Fibroblast of villous mesenchyme (primary cell): ENCODE measurements at places on chromosomes 1 and 21.

DNA sequence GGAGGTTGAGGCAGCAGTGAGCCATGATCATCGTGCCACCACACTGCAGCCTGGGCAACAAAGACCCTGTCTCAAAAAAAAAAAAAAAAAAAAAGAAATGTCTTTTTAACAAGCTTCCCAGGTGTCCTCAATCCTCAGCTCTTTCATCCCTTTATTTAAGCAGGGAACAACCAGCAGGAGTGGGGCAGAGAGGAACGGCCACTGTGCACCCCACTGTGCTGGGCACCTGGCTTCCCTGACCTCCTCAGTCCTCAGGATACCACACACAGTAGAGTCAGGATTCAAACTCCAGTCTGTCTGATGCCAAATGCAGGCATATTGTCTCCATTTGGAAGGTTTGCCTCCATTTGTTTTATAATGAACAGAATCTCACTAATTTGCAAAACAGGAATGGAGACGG, 19.8 kb upstream of the PTAFR start:
- no peak for DNase-seq

GRCh38 chr1:11533790-11534787, 55.1 kb downstream of the DISP3 start:
- no peak for DNase-seq

DNA sequence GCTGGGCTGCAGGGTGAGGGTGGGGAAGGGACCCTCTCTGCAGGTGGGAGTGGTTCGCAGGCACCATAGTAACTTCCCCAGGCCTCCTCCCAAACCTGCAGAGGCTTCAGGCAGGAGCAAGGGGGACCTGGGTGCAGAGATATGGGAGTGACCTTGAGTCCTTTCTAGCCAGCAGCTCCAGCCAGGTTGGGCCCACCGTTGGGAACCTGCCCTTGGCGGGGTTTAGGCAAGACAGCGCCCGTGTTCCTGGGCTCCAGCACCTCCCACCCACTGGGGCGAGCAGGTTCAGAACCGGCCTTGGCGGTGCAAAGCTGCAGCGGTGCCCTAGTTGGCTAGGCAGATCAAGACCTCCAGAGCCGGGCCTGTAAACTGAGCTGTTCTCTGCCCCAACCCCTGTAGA, 2.2 kb upstream of the PRDM16 start:
- DNase-seq: no peak

DNA sequence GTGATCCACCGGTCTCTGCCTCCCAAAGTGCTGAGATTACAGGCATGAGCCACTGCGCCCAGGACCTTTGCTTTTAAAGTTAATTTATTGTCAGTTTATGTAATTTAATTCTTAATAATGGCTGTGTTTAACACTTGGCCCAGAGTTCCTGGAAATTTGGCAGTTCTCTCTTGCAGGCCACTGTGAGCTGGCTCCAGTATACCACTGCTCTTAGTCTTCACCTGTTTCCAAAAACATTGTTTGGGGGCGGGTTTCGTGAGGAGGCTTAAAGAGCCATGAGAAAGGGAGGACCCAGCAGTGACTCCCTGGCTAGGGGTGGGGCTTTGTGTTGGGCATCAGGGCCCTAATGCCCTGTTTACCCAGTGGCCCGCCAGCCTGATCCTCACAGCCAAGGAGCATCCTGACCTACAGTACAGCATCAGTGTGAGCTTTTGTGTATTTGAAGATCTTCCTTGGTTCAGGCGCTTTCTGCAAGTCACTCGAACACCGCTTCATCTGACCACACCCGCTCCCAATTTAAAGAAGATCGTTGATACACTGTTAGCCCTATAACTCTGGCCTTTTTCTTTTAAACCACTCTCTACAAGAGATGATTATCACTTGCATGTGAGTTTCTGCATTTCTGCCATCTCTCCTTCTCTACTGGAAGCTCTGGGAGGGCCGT, 12.0 kb upstream of the BGLAP start:
- no peak for DNase-seq

DNA sequence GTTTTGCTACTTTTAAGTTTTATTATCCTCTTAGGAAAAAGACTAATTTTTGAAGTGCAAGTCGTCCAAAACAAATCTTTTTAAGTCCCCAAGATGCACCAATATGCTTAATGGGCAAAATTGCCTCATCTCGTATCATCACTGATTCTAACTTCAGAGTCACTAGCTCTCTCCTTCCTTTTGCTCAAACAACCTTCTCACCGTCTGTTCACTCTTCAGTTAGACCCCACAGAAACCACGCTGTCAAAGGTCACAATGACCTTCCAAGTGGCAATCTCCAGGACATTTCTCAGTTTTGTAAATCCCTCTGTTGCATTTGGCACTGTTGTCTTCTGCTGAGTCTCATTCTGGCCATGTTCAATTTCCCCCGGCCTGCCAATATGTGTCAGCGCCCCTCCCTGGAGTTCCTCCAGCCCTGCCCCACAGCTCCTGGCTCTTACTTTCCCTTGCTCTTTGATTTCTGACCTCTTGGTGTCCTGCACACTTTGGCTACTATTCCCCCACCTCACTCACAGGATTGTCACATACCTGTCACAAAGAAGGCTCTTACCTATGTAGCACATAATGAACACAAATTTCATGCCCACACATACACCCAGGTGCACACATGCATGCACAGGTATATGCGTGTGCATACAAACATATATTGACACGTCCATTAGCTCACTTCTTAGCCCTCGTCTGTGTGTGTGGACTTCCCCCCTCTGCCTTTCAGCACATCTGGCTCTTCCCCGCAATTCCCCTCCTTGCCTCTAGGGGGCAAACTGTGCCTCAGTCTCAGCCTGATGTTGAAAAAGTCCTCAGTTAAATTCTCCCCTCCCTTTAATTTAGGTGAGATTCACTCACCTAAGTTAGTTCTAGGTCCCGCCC, 354.0 kb upstream of the DUSP10 start:
- DNase-seq: no peak

DNA sequence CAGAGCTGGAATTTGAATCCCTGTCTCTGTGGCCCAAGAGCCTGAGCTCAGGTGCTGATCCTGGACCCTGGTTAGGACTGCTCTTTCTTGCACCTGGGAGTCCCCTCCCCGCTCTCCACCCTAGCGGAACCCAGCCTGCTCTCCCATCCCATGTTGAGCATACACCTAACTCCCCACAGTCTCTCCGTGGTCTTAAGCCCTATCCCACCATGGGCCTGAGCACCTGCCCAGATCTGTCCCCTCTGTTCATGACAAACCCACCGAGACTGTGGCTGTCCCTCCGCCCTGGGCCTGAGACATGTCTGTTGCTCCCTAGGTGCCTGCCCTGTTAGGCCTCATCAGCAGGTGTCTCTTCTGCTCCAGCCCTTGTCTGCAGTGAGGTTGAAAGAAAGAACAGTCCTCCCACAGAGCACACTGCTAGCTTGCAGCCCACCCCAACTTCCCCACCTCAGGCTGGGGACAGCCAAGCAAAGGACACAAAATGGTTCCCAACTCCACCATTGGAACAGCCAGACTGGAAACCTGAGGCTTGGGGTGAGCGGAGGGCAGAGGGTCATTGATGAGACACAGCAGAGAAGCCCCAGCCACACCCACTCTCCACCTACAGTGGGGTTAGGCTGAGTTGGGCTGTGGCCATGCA, 118.5 kb downstream of the MATN1 start:
- DNase-seq: no peak

GRCh38 chr1:9293533-9294404, 1.1 kb downstream of the SPSB1 start:
- DNase-seq: peak; percentile 44

DNA sequence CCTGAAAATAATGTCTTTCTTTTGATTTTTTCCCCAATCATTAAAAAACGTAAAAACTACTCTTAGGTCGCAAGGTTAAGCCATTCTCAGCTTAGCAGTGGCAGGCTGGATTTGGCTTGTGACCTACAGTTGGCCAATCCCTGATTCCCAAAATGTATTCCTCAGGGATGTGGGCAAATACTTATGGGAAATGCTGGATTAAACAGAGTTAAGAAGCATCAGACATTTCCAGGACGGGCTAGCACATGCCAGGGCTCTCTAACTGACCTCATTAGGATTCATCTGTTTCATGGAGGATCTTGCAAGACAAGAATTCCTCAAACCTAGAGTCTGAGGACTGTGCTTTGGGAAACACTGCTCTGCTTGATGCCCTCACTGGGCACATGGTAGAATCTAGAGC, 982 bp upstream of the IL24 start:
- peak; percentile 95 for DNase-seq

DNA sequence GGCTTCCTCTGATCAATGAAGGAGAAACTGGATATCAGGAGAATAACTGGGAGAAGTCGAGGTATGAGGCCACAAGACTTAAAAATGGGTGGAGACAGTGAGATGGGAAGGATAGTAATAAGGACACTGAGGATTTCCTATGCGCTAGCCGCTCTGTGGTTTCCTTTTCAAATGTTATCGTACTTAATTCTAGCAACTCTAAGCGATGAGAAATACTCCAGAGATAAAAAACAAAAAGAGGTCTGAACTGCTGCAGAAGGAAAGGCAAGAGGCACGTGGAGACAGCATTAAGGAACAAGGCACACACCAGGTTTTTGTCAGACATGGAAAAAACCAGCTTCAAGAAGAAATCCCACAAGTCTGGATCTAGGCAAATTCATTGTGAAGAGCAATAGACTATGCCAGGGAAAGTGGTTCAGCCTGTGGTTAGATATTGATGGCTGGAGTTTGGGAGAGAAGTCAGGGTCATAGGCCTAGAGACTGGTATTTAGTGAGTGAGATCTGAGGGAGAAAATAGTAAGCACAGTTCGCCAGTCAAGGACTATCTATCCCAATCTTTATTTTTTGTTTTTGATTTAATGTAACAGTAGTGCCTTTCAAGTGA, 5.3 kb downstream of the CLCA2 start:
- peak; percentile 47 for DNase-seq

DNA sequence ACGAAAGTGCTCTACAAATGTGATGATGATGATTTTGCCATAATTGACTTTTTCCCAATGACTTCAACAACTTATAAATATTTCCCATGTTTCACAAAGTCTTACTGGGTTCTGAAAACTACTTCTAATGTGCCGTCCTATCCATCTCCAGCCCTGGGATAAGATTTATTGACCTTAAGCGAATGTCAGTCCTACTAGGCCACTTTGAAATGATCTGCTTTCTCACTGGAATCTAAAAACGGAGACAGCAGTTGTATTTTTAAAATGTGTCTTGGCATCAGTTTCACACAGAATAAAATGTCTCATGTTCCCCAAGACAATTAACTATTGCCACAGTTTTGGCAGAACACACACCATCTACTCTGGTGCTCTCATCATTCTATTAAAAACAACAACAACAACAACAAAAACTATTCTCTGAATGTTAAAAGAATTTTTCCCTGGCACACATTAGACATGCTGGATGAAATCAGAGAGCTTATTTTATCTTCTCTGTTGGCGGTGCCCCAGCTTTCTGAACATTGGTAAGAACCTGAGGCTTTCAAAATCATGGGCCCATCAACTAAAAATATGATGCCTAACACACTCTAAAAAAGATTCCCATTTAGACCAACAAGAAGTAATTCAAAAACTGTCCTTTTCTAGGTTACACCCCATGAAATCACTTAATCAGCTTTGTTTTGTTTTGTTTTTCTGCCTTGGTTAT, 23.1 kb upstream of the DNASE2B start:
- DNase-seq: peak; percentile 61

DNA sequence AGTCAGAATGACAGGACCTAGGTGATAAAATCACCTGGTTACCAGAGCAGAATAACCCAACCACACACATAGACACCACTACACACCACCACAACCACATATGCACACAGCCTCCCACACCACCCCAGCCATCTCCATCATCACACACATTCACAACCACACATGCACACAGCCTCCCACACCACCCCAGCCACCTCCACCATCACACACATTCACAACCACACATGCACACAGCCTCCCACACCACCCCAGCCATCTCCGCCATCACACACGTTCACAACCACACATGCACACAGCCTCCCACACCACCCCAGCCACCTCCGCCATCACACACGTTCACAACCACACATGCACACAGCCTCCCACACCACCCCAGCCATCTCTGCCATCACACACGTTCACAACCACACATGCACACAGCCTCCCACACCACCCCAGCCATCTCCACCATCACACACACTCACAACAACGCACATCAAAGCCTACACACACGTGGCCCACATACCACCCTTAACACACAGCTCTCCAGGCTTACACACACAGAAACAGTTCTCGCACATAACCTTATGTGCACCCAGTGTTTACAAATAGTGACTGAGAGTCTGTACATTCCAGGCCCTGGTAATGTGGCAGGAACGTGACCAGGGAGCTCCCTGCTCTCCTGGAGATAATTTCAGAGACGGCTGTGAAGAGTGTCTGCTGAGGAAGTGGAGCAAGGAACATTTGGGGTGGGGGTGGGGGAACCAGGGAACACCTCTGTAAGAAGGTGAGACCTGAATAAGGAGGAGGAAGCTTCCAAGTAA, 3.3 kb upstream of the GJB3 start:
- no peak for DNase-seq

GRCh38 chr21:41611966-41612606, 104.1 kb upstream of the TMPRSS2 start:
- DNase-seq: no peak

DNA sequence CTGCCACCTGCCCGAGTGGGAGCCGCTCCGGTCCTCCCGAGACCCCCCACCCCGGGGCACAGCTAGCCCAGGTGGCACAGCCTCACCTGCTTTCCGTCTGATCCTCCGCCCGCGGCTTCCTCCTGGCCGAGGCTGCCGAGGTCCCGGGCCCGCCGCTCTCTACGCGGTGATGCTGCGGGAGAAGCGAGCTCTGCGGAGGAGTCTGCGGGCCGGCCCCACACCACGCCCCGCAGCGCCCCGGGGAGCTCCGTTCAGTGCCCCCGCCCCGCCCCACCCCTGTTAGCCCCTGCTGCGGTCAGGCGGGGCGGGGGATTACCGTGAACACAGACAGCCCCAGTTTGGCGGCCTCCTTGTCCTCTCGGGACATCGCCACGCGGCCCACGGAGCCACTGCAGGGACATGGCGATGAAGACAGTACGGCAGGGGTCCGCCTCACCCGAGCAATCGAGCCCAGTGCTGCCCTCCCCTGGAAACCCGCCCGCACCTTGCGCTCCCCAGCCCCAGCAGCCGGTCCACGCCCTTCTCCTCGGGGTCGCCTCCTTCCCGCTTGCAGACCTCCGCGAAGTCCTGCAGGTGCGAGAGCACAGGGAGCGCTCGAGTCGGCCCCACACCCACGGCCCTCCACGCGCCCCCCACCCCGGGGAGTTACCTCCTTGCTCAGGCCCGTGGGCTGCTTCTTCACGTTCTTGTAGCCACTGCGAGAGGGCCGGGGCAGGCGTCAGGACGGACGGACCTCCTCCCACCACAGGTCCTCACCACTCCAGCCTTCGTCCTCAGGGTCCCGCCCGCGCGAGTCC, 933 bp downstream of the C1orf35 start:
- DNase-seq: peak; percentile 26

GRCh38 chr1:21938732-21939538, 1.8 kb upstream of the HSPG2 start:
- DNase-seq: no peak

- DNase-seq: no peak
Observed at GRCh38 chr1:19605967-19606366, 38.1 kb upstream of the NBL1 start.

GRCh38 chr1:79151006-79151796, 144.7 kb upstream of the ADGRL4 start:
- no peak for DNase-seq
